Globus pallidus (tissue), 1 donor: ENCODE measurements at places on chromosomes 4 and X.

DNA sequence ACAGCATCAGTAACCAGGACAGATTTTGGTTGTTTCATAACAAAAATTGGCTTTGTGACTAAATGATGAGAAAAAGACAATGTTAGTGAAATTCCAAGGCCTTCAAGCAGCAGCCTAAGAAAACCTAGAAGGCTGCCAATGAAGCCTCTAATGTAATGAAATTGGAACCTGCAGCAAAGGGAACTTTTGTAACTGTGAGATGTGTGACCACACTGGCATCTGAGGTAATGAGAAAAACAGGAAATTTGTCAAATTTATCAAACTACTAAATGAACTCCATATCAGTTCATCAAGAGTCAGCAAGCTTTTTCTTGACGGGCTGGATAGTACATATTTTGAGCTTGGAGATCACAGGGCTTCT lies 30.4 kb upstream of the EMCN start:
- no peak for DNase-seq

DNA sequence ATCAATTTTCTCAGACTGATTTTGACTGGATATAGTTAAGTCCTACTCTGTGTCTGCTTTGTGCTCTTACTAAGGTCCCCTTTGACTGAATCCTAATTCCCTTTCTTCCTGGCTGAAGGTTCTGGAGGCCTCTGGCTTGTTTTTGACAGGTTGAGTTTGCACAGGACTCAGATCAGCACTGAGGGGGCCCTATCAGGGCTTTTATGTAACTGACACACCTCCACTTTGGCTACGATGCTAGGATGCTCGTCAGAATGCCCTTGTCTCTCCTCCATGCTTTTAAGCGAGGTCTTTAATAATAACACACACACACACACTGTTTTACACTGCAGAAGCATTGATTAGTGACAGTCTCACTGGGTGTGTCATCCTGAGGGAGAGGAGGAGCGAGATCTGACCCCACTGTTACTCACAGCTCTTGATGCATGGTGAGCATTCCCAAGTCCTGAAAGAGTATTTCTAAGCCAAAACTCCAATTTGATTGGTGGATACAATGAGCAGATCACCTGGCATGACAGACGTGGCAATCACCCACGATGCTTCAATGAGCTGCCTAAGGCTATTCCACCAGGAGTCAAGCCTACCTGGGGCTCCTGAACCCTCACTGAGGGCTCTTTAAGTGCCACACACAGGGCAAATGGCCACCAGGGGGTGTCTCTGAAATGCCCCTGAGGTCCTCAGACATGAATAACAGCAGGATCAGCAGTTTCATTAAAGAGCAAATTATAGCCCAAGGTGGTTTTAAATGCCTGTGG lies 130.4 kb upstream of the CPEB2 start:
- DNase-seq, result no peak

DNA sequence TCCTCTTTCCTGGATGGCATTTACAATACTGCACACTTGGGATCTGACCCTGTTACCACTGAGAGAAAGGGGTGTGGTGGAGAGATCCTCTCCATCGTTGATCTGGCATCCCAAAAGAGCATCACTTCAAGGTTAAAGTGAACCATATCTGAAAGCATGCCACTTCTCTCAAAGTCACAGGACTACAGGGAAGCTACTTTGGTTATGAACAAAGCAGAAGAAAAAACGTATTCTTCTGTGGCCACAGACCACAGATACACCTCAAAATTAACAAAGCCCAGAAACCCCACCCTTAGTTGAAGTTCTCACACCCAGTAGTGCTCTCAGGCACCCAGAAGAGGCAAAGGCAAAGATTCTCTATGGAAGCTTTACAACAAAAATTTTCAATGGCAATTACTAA lies 108.3 kb downstream of the JADE1 start:
- DNase-seq, result no peak

DNA sequence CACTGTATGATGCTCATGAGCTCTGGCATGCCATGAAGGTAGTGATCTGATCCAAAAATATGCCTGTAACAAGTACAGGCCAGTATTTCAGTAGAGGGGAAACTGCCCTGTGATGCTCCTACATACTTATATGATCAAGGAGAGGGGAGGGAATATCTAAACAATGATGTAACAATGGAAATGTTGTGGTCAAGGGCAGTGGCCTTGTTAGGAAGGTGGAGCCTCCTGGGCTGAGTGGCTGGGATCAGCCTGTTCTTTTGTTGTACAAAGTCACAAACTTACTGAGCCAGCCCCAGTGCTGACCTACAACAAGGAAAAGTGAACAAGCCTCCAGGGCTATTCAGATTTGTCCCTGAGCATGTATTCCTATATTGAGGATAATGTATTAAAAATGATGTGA lies 70.3 kb downstream of the ANXA10 start:
- no peak for DNase-seq

DNA sequence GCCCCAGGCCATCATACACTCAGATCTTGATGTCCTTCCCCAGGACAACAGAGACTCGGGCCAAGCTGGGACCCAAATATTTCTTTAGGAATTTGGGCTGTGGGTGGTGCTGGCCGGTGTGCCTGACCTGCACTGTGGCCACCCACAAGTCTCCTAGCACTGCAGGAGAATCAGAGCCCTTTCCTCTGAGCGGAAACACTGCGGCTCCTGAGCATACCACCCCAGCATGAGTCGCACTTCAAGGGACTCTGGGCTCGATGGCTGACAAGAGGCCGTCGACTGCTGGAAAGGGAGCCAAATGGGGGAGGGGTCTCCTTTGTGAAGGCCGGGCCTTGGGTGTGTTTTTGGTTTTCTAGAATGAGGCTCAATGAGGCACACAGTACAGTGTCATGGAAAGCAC lies 13.0 kb upstream of the IRAK1 start:
- DNase-seq, result no peak

DNA sequence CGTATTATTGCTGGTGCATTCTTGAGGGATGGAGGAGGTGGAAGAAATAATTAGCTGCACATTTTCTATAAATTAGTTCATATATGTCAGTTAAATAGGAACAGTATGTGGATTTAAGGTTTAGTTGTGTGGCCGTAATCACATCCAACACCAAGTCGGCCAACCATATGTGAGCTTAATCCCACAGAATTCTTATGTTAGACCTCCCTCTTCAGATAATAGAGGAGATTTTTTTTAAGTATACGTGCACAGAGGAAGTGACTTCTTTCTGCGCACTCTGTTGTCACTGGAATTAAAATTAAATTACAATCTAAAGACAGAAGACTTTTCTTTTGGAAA lies 2.1 kb downstream of the SEPTIN11 start:
- DNase-seq, result no peak

GRCh38 chr4:6465955-6466354 lies 6.5 kb downstream of the PPP2R2C start:
- no peak for DNase-seq

- no peak for DNase-seq
Observed at GRCh38 chr4:38073596-38074234, 113.5 kb downstream of the PTTG2 start.

GRCh38 chrX:153648358-153649177 lies 1.6 kb downstream of the DUSP9 start:
- DNase-seq, result no peak

- no peak for DNase-seq
Observed at GRCh38 chr4:100118181-100118580, 72.1 kb downstream of the DDIT4L start.

DNA sequence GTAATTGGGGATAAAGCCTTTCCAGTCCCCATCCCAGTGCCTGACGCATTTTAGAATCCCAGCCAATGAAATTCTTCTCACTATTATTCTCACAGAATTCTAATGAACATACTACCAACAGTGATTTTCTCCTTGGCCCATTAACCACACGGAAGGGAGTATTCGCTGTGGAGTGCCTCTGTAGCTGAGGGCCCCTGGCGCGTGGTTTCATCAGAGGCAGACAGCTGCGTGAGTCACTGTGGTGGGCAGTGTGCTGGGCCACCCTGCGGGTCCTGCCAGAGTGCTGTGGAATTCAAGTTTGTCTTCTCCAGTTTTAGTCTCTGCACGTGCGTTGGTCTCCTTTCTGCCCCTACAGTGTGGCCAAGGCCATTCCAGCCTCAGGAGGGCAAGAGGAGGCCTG lies 335.4 kb upstream of the FAT1 start:
- DNase-seq, result no peak

GRCh38 chrX:24055043-24055356 lies 244 bp downstream of the EIF2S3 start:
- DNase-seq, result no peak
